ENCODE measurements at places on chromosomes 16 and 17.

GRCh38 chr17:16484445-16485175 is 7.4 kb downstream of the LRRC75A start:
- DNase-seq = no peak

- no peak for DNase-seq
Measured at GRCh38 chr17:68085771-68086381, 50.3 kb downstream of the KPNA2 start.

DNA sequence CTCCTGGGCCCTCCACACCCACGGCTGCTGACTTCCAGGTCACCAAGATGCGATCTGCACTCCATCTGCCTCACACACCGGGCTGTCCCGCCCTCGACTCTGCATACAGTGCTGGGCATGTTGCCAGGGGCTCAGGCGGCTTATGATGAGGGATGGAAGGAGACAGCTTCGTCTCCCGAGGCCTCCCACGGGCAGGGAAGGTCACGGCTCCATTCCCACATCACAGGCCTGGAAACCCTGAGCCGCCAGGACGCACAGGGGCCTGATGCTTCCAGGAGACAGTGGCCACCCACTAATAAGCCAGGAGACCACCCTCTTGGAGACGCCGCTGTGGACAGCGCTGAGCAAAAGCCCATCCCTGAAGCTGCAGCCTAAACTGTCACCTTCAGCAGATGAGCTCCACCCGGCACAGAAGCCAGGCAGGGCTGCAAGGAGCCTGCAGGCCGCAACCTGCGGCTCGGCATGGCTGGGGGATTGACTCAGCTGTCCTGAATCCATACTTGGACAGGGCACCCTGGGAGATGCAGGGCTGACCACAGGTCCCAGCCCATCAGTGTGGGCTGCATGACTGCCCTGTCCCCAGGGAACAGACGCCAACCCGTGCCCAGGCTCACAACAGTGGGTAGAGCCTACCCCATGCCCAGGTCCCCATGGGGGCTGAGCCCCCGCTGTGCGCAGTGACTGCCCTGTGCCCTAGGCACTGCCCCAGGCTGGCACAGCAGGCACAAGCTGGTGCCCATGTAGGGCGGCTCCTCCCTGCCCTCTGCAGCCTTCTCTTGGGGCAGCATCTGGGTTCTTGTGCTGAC is 34.4 kb downstream of the SLC7A5 start:
- DNase-seq = peak; percentile 40

- no peak for DNase-seq
Measured at GRCh38 chr16:89319886-89320781, 102.6 kb downstream of the ZNF778 start.

DNA sequence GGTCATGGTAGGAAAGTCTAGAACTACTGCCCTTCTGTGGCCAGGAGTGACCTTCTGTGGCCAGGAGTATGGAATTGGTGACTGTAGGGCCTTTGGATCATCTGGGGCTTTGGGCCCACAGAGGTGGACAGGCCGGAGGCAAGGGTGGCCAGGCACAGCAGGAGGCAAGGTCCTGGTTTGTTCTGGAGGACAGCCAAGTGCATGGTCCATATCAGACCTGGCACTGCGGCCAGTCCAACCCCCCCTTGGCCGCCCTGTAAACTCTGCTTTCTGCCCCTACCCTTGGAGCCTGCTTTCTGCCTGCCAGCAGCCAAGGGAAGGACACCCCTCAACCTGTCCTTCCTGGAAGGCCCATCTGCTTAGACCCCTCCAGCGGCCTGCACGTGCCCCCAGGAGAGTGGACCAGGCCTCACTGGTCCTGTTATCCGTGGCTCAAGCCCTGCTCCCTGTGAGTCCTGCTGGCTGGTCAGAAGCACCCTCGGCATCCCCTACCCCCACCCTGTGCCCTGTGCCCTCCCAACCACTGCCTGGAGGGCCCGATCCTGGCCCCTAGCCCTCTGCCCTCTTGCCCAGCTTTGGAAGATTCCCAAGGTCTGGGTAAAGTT is 2.3 kb upstream of the DCXR start:
- no peak for DNase-seq
